ENCODE measurements at places on chromosomes 5 and 9.

DNA sequence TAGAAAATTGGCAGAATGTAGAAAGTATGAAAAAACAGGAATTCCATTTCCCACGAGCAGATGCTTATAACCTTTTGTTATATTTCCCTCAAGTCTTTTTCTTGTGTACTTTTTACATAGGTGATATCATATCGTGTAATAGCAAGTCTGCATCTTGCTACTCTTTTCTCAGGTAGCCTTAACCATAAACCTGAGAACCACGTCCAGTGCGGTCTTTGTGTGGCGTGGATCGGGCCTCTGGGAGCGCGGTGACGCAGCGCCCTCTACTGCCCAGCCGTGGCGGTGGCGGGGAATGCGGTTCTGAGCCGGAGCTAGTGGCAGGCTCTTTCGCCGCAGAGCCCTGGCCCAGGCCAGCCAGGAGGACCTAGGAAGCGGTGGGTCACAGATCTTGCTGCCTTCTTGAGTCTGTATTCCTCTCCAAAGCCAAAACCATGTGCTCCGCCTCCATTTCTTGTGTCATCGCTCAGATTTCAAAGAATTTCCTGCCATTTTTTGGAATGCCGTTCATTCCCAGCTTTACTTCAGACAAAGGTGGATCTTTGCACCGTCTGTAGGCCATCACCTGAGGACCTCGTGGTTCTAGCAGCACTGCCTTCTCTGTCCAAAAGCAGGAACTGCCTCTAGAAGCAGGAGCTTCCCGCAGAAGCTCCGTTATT lies 71.9 kb downstream of the MVB12B start:
- DNase-seq: peak; percentile 69

GRCh38 chr9:109325089-109325488 lies 4.2 kb upstream of the EPB41L4B start:
- DNase-seq: no peak

DNA sequence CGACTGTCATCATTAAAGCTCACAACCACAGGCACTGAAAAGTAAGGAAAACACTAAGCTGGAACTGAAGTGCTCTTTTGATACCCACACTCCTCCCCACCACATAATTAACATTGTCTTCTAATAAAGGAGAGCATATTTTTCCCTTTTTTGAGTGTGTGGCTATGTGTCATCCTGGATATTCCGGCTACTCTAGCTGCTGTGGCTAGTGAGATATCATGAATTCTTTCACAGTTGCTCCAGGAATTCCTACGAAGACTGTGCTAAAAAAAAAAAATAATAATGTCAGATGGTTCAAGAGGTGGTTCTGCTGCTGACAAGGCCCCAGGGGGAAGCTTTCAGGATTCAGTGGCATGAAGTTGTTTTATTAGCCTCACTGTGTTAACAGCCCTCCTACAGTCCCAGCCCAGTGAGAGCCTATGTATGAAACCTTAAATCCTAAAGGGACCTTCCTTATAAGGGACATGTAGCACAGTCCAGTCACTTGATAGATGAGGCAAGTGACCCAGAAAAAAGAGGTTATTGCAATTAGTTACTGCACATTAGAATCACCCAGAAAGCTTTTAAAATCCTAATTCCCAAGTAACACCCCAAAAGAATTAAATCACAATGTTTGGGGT lies 46.6 kb downstream of the TMEM252 start:
- no peak for DNase-seq

DNA sequence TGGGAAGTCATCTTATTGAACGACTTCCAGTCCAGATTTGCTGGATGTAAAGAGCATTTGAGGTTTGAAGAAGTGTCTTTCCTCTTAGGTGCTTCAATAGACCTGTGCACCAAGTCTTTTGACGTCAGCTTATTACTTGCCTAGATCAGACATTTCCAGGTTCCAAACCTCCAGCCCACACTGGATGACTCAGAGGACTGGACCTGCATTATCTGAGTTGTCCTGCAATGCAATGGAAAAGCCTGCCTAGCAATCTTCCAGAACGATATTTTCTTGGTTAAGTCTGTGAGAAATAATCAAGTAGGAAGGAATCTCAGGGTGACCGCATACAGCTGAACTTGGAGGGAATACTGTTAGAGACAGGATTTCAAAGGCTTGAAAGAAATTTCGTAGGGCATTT lies 147.2 kb upstream of the MOCS2 start:
- no peak for DNase-seq

- no peak for DNase-seq
These were observed 2.0 kb upstream of the NEUROG1 start for GRCh38 chr5:135537745-135538144.

GRCh38 chr5:81631621-81632020 lies 119.3 kb downstream of the SSBP2 start:
- no peak for DNase-seq

DNA sequence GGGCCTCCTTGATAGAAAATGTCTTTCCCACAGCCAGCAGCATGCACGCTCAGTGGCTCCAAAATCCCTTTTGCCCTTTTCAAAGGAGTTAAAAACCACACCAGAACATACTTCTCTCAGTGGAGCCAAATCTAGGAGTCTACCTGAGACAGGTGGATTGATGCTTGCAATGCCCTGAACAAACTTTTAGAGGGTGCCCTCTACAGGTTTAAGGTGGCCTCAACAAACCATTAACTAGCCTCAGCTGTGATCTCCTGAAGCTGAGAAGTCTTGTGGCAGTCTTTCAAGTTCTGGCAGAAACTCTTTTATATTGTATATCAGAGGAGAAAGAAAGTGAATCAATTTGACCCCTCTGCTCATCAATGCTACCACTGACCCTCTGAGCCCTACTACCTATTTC lies 125.4 kb downstream of the MED27 start:
- no peak for DNase-seq

DNA sequence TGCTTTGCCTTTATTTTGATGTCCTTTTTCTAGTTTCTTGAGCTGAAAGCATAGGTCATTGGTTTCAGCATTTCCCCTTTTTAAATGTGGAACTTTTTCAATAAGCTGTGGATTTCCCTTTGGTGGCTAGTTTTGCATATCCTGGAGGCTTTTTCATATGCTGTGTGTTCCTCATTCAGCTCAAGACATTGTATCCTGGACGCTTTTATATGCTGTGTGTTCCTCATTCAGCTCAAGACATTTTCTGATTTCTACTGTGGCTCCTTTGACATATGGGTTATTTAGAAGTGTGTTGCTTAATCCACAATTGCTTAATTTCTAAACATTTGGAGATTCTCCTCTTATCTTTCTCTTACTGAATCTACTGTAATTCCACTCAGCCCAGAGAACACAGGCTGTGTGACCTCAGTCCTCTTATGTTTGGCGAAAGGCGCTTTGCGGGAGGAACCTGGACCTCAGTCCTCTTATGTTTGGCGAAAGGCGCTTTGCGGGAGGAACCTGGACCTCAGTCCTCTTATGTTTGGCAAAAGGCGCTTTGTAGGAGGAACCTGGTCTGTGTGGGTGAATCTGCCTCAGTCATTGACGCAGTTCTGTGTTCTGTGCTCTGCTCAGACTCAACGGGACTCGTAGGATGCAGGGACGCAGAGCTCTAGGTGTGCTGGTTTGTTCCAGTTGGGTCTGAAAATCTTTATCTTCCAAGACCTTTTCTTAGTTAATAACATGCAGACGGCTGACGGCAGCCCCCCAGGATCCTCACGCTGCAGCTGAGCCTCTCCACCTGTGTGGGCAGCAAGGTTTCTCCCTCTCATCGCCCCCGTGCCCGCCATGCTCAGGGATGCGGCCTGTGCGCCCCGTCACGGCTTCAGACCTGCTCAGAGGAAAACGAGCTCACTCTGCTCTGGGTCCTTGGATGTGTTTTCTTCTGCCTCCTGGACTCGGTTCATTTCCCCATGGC lies 6.0 kb upstream of the SLC9A3 start:
- DNase-seq: peak; percentile 83

DNA sequence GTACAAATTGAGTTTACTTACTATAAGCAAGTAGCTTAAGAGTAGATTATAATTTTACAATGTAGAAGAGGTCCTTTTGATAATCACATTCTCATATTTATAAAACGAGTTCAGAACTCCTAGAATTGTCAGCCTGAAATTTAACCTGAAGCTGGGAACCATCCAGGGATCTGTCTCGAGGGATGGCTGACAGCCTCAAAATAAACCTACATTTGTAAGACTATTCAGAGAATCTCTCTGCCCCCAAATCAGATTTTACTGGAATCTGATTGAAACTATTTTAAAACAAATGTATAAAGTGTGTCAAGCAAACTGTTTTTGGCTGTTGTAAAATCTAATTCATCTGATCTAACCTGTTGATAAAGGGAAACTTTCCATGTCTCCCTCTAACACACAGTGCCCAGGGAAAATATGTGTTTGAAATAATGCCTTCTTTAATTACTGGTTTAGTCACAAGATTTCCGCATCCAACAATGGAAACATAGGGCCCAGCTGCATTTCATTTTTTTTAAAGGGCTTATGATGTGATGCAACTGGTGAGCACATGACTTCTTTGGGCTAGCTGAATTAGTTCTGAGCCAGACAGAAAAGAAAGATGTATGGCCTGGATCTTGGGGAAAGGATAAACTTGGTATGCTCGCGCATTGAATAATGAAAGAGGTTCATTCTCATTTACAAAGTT lies 30.3 kb downstream of the SLC25A46 start:
- DNase-seq: no peak

DNA sequence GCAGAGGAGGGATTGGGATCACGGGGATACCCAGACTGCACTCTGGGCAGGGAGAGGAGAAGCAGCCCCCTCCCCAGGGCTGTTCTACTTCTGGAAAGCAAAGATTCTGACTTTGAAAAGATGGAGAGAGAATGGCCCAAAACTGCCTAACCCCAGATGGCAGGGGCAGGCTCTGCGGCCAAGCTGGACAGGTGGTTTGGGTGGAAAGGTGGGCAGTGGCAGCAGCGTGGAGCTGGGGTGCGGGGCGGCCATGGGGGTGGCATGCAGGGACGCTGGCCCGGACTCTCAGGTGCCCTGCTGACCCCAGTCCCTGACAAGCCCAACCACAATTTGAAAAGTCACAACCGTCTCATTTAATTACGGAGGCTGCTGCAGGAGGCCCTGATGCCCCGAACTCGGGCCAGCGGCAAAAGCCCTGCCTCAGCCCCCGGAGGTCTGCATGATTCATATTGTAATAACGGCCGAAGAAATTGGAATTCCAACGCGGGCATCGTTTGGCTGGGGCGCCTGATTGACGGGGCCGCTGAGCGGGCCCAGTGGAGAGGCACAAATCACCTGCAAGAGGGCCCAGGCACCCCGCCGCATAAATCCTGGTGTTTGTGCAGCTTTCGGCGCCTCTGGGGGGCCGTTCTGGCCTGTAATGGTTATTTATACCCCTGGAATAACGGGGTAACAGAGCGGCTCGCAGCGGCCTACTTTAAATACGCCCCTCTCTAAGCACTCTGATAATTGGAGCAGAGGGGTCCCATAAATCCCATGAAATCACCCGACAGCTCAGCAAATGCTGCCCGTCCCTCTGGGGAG lies 41.8 kb upstream of the FCN2 start:
- no peak for DNase-seq

DNA sequence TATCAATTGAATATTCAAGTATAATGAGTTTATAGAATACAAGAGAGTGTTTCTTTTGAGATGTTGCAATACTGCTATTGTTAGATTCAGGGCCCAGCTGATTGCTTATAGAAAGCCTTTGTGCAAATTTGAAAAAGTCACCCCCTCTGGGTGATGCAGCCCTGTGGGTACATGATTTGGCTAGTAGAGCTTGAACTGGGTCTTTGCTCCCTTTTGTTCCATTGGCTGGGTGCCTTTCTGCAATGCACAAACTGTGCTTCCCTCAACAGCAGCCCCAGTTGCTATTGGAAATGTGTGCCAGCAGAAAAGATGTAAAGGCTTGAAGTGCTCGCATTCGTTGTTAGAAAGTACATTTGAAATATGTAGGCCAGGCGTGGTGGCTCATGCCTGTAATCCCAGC lies 61.8 kb upstream of the CEMIP2 start:
- no peak for DNase-seq

Data from KBM-7 (cell line).